GM12892 (cell line): ENCODE measurements at places on chromosomes 16 and 17.

DNA sequence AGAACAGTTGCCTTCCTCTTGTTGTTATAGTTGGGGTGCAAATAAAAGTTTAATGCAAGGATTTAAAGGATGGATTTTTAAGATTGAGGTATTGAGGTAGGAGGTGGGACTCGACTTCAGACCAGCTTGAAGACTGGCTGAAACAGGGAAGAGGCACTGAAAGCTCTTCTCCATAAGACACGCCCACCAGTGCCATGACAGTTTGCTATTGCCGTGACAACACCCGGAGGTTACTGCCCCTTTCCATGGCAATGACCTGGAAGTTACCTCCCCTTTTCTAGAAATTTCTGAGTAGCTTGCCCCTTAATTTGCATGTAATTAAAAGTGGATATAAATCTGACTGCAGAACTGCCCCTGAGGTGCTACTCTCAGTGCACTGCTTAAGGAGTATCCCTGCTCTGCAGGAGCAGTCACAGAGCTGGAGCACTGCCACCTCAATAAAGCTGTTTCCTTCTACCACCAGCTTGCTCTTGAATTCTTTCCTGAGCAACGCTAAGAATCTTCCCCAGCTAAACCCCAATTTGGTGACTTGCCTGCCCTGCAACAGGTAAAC is 122.6 kb downstream of the SHISA6 start:
- no peak for DNase-seq

GRCh38 chr17:41655611-41656111 is 31.3 kb upstream of the KRT17 start:
- DNase-seq: no peak

- DNase-seq: no peak
Measured at GRCh38 chr17:11736613-11737312, 138.5 kb downstream of the DNAH9 start.

DNA sequence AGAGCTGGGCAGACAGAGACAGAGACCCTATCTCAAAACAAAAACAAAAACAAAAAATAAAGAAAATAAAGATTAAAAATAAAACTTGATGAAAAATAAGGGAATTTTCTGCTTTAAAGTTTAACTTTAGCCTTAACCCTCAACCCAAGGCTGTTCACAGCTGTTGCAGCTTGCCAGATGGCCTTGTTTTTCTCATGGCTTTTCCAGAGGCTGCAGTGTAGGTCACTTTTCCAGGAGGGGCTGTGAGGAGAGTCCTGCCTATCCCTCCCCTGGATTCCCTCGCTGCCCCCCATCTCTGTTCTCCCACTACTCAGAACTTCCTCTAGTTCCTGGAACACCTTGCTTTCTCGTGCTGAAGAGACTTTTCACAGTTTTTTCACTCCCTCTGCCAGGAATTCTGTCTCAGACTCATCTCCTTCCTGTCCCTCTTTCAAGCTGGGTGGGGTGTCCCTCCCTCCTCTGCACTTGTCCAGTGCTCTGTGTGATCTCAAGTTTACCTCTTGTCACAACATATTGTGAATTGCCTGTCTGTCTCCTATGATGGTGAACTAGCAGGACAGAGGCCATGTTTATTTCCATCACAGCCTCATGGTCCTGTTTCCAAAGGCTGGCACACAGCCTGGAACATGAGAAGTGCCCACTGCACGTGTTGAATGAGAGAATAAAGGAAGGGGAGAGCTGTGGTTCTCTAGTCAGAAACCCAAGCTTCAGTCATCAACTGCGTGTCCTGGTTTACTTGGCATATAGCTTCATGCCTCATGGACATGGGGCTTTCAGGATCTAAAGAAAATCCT is 69.9 kb upstream of the MSI2 start:
- no peak for DNase-seq

- no peak for DNase-seq
Measured at GRCh38 chr17:61833536-61834193, 29.7 kb downstream of the BRIP1 start.

- no peak for DNase-seq
Measured at GRCh38 chr17:51992864-51993416, 165.6 kb downstream of the CA10 start.
